ENCODE measurements at places on chromosomes 4 and X.

GRCh38 chr4:112170451-112170993, 25.3 kb downstream of the FAM241A start:
- no peak for DNase-seq

GRCh38 chrX:55624403-55624802, 1.2 kb downstream of the FOXR2 start:
- DNase-seq = no peak

DNA sequence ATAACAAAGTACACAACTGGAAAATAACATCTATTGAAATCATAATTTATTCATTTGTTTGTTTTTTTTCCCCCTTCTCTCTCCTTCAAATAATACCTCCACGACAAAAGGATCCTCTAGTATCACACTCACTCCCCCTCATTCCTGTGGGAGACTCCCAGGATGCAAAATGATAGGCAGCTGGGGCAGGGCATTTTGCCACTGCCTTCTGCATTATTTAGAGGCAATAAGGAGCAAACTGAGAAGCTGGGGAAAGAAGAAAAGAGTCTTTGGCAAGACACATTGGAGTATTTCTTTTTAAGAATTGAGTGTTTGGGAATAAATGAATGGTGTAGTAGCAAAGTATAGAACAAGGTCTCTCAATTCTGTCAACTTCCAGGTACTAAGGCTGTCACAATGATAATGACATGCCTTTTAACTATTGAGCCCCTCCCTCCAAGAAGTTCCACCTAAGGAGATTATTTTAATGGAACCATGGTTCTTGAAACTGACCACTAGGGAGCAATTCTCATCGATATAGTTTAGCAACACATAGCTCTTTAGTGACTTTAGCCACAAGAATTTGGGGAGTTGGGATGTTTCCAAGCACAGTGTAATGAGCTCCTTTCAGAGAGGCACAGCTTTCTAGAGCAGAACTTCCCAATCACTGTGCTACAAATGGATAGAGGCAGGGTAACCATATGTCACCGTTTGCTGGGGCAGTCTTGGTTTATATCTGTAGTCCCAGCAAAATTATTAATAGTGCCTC, 303.3 kb downstream of the FRMPD4 start:
- DNase-seq = no peak

GRCh38 chr4:86530183-86530582, 63.9 kb upstream of the PTPN13 start:
- DNase-seq = no peak

DNA sequence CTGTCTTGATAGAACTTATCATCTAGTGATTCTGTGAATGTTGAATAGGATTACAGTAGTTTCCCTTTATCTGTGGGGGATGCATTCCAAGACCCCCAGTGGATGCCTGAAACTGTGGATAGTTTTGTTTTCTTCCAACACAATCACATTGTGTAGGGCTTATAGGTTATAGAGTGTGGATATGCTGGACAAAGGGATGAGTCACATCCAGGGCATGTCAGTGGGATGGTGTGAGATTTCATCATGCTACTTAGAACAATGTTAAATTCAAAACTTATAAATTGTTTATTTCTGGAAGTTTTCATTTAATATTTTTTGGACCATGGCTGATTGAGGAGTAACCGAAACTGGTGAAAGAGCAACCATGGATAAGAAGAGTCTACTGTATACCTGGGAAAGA, 432.3 kb upstream of the ATOH1 start:
- DNase-seq = no peak

- no peak for DNase-seq
Observed at GRCh38 chrX:97984641-97985040, 1100.9 kb downstream of the RPA4 start.

- DNase-seq = no peak
Observed at GRCh38 chr4:54659749-54660535, 2.2 kb downstream of the KIT start.

- DNase-seq = no peak
Observed at GRCh38 chr4:102665527-102665926, 95.2 kb downstream of the MANBA start.

DNA sequence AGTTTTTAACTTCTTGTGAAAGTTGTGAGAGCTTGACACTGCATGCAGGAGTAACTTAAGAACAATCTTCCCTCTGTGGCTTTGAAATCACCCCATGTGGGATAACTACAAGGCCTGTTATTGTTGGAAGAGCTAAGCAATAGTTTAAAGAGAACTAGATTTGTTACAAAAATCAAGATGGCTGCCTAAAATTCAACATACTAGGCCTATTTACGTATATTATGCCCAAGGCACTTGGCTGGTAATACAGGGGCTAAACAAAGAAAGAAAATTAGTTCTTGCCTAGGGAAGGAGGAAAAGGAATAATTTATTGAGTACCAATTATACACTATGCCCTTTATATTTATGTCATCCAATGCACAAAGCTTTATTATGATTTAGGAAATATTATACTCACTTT, 36.1 kb downstream of the DMD start:
- DNase-seq = no peak

DNA sequence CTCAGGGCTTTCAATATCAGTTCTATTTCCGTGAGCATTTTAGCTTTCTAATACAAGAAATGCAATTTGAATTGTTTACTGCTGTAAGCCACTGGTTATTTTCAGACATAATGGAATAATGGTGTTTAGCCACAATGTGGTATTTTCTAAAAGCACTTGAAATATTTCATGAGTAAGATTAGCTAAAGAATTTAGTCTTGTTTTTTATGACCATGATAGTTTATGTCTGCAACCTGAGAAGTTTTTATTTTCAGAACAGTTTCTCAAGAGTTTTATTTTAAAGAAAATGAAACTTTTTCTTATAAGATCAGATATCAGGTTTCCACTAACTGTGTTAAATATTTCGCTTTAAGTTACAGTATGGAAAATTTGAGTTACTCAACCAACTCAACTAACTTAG, 60.2 kb downstream of the SLIT2 start:
- DNase-seq = no peak

DNA sequence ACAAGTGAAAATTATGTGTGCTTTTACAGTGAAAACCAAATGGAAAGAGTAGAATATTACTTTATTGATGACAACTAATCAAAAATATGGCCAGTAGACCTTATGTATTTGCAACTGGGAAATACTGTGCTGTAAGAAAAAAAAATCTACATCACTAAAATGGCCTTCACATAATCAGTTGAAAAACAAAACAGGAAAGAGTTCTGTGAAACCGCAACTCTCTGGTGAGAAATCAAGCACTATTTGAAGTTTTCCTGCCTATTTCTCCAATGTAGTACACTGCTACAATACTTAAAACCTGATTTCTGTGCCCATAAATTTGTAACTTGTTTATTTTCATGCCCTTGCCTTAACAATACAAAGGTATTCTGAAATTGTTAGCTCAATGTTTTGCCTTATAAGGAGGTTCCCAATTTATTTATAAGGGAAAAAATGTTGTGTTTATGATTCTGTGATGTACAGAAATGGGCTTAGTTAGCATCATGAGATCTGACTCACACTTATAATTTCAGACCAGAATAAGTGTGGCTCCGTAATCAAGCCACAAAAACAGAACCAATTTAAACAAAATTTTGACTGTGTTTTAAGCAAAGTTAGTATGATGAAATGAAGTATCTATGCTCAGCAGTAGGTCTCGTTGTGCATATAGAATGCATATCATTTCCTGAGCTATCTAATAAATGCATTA, 147.1 kb downstream of the FAT4 start:
- DNase-seq = no peak

- DNase-seq = no peak
Observed at GRCh38 chr4:180850318-180850940, 1392.8 kb upstream of the TENM3 start.

Data from hindlimb muscle (tissue), 1 donor.